ENCODE measurements at places on chromosomes 2 and 18. TPM values are rescaled to one million over a fixed set of nuclear protein-coding genes. Genes with fewer than 3 reads are reported as not detected.

DNA sequence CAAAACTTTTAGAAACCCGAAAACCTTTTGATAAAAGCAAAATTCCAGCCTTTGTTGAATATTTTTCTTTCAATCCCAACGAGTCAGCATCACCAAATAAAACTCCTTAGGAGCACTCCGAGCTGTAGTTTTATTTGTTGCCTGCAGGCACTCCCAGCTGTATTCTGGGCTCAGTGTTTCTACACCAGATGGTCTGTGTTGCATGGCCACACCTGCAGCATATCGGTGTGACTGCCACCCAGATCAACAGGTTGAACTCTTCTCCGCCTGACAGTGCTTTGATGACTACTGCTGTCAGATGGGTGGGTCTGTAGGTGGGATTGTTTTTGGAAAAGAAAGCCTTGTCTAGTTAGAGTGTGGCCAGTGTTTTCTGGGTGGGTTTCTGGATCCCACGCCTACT is 32.7 kb downstream of the APCDD1 start:
- no peak overlapping the region for H3K4me3 ChIP-seq
- peaks cover 23% of the 10 kb centered on the region for H3K4me1 ChIP-seq
- H3K27ac ChIP-seq = no peak overlapping the region
- peaks cover 6% of the 10 kb centered on the region for H3K36me3 ChIP-seq

DNA sequence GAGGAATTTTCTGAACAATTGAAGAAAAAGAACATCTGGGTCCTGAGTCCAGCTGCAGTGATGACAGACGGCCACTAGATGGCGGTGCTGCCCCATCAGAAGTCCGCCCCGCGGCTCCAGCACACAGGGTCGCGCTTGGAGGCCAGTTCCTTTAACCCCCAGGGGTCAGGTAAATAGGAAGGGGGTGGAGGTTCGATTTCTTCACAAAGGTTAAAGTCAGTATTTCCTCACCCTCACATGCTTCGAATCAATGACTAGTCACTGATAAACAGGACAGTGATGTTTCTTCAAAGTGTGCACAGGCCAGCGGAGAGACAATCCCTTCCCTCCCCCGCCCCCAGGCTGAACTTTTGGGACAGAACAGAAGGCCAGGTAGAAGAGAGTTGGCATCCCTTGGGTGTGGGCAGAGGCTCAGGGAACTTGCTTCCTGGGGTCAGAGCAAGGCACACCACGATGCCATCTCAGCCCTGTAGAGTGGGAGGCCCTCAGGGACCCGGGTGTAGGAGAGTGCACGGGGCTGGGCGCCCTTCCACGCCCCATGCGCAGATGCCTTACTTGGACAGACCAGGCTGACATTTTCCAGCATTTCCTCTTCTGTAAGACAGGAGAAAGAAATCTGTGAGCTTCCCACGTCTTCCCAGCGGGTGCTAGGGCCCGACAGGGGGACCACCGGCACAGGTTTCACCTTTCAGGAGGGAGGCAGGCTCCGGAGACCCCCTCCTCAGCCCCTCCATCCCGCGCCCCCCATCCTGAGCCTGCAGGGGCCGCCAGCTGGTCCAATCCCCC is 722 bp downstream of the APOB start:
- peak overlapping the region; percentile 63 for H3K27ac ChIP-seq
- DNase-seq = no peak
- no peaks in the 10 kb centered on the region for H3K36me3 ChIP-seq
- peak overlapping the region; percentile 16 for H3K4me3 ChIP-seq
- peaks cover 45% of the 10 kb centered on the region for H3K4me1 ChIP-seq
- H3K27me3 ChIP-seq = no peaks in the 10 kb centered on the region

- no peak overlapping the region for H3K4me3 ChIP-seq
- no peaks in the 10 kb centered on the region for H3K36me3 ChIP-seq
- no peak overlapping the region for H3K27ac ChIP-seq
- no peaks in the 10 kb centered on the region for H3K27me3 ChIP-seq
- H3K4me1 ChIP-seq = no peaks in the 10 kb centered on the region
- DNase-seq = no peak
Measured at GRCh38 chr2:13662055-13662454, 945.3 kb downstream of the TRIB2 start.

DNA sequence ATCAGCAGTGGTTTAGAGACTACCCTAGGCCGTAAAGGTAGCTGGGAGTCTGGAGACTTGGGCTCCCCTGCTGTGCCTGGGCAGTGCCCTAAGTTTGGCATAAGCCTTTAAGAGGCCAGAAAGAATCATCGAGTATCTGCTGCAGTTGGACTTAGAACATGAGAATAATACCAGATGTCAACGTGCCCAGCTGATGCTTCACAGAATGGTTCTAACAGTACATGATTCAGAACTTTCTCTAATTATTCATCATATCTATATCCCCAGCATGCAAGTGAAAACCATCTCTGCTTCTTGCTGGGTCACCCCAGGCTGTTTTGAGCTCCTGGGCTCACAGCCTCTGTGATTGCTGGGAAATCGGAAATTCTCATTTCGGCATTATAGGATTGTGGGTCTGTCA is 118.1 kb downstream of the NCK2 start:
- peaks cover 61% of the 10 kb centered on the region for H3K4me1 ChIP-seq
- no peak overlapping the region for H3K4me3 ChIP-seq
- H3K27me3 ChIP-seq = no peaks in the 10 kb centered on the region

- H3K4me1 ChIP-seq = peaks cover 46% of the 10 kb centered on the region
- H3K36me3 ChIP-seq = no peaks in the 10 kb centered on the region
- peak overlapping the region; percentile 97 for H3K27ac ChIP-seq
- no peak for DNase-seq
- H3K27me3 ChIP-seq = no peaks in the 10 kb centered on the region
Measured at GRCh38 chr18:3596324-3596636, 146.3 kb downstream of the TGIF1 start.

- H3K36me3 ChIP-seq = no peaks in the 10 kb centered on the region
- no peak for DNase-seq
- no peaks in the 10 kb centered on the region for H3K4me1 ChIP-seq
- no peak overlapping the region for H3K27ac ChIP-seq
Measured at GRCh38 chr2:8263901-8264300, 418.0 kb upstream of the ID2 start.

DNA sequence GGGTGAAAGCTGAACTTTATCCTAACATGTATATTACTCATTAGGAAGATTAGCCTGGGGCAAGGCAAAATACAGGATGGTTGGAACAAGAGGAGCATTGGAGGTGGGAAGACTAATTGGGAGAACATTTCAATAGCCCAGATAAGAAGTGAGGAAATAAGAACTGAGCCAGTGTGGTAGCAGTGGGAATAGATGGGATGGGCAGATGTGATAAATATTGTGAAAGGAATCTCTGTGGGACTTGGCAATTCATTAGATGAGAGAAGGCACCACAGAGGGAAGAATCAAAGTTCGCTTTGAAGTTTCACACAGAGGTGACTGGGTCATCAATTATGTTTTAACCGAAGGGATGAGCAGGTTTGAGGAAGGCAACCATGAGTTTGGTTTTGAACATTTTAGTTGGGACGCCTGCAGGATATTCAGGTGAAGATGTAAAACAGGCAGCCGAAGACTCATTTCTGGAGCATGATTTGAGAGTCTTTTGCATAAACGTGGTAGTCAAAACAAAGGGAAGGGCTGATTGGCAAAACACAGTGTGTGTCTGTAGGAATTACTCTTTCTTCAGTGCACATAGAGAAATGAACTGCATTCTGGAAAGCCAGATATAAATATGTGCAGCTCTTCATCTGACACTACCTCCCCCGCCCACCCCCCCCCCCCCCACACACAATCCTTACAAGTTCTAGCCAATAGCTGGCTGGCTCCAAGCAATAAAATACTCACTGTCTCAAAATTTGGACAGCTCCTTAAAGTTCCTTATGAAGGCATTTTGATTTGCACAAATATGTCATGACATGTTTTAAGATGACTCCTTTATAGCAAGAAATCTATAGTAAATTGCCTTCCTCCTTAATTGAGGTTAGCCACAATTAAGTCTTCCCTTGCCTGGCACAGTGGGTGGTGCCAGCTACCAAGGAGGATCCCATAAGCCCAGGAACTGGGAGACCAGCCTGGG is 1.9 kb upstream of the SLC1A4 start:
- no peaks in the 10 kb centered on the region for H3K27me3 ChIP-seq
- peak overlapping the region; percentile 94 for H3K27ac ChIP-seq
- DNase-seq = no peak
- no peaks in the 10 kb centered on the region for H3K36me3 ChIP-seq
- H3K4me3 ChIP-seq = peak overlapping the region; percentile 92

- peaks cover 6% of the 10 kb centered on the region for H3K4me1 ChIP-seq
- H3K4me3 ChIP-seq = no peak overlapping the region
Measured at GRCh38 chr2:168254158-168254935, 7.0 kb upstream of the STK39 start.

GRCh38 chr2:168700615-168701245 is 101.7 kb upstream of the NOSTRIN start:
- peak overlapping the region; percentile 54 for H3K27ac ChIP-seq
- no peak for DNase-seq
- no peaks in the 10 kb centered on the region for H3K4me1 ChIP-seq
- no peaks in the 10 kb centered on the region for H3K27me3 ChIP-seq

DNA sequence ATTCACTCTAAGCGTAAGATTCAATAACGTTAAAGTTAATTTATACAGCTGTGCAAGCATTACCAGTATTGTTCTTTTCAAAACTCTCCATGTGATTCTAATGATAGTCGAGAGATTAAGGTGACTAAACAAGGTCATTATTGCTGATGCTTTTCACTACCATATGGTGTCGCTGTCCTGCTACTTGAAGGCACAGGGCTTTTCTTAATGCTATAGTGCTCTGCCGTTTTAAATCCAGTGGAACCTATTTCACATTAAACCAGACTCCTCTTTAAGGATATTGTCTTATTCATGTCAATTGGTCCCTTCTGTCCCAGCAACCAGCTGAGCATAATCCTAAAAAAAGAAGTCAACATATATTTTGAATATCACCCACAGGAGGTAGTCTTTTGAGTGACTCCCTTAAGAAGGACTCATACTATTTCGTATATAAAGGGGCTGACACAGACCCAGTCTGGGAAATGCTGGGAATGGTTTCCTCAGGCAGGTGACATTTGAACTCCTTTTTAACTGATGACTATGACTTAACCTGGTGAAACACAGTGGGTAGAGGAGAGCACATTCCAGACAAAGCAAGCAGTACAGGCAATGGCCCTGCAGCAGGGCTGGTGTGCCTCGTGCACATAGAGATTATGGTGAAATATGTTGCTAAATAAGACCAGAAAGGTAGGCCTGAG is 53.9 kb upstream of the CYTIP start:
- no peaks in the 10 kb centered on the region for H3K27me3 ChIP-seq
- H3K27ac ChIP-seq = no peak overlapping the region
- H3K36me3 ChIP-seq = no peaks in the 10 kb centered on the region
- H3K4me3 ChIP-seq = no peak overlapping the region
- DNase-seq = no peak
- no peaks in the 10 kb centered on the region for H3K4me1 ChIP-seq

GRCh38 chr2:170812710-170813600 is 3.7 kb upstream of the GAD1 start:
- no peak for DNase-seq
- no peaks in the 10 kb centered on the region for H3K36me3 ChIP-seq
- H3K4me1 ChIP-seq = peaks cover 46% of the 10 kb centered on the region
- no peak overlapping the region for H3K27ac ChIP-seq
- peaks cover 45% of the 10 kb centered on the region for H3K27me3 ChIP-seq

- H3K27me3 ChIP-seq = no peaks in the 10 kb centered on the region
- no peak overlapping the region for H3K4me3 ChIP-seq
- peaks cover 38% of the 10 kb centered on the region for H3K4me1 ChIP-seq
- no peaks in the 10 kb centered on the region for H3K36me3 ChIP-seq
- H3K27ac ChIP-seq = no peak overlapping the region
- no peak for DNase-seq
Measured at GRCh38 chr2:239000089-239000488, 152.2 kb downstream of the TWIST2 start.

- no peak overlapping the region for H3K4me3 ChIP-seq
- no peaks in the 10 kb centered on the region for H3K27me3 ChIP-seq
Measured at GRCh38 chr2:258933-259332, 4.9 kb downstream of the SH3YL1 start.

DNA sequence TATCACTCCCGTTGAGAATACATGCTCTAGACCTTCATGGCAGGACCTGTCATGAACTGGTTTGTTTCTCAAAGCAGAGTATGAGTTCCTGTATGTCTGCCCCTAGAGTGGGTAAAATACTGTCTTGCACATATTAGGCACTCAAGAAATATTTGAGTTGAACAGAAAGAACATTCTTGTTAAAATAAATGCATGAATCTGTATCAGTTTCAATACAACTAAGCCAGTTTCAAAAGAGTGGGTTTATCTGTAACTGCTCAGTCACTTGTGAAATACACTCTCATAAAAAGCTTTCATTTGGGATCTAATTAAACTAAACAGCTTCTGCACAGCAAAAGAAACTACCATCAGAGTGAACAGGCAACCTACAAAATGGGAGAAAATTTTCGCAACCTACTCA is 69.2 kb downstream of the RFTN2 start:
- DNase-seq = no peak
- no peaks in the 10 kb centered on the region for H3K36me3 ChIP-seq
- H3K27me3 ChIP-seq = no peaks in the 10 kb centered on the region
- H3K4me3 ChIP-seq = no peak overlapping the region

DNA sequence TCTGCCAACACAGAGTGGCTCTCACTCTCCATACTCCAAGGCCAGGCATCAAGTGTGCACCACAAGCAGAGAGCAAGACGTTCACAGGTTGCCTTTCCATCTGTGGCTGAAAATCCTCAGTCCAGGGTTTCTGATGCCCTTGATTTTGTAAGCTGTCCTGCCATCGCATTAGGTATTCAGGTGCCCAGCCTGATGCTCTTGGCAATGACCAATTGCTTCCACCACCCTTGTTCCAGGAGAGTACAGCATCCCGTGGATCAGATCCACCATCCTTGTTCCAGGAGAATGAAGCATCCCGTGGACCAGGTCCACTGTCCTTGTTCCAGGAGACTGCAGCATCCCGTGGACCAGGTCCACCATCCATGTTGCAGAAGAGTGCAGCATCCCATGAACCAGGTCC is 133.4 kb upstream of the GPC1 start:
- H3K27me3 ChIP-seq = no peaks in the 10 kb centered on the region
- no peak overlapping the region for H3K27ac ChIP-seq
- no peaks in the 10 kb centered on the region for H3K36me3 ChIP-seq
- no peak overlapping the region for H3K4me3 ChIP-seq
- no peaks in the 10 kb centered on the region for H3K4me1 ChIP-seq

DNA sequence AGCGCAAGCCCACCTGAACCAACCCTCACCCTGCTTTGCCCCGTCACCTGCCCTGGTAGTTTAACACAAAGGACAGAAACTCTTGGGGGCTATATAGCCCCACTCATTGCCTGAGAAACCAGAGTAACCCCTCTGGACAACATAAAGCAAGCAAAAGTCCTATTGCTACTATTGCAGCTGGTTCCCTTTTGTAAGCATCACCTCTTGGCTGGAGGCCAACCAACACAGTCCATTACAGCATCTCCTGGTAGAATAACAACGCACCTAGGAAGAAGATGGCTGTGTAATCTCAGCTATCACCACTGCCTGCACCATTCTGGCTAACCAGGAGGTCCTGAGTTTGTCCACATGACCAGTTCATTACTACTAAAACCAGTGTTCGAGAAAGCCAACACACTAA is 36.4 kb downstream of the FLACC1 start:
- H3K27me3 ChIP-seq = no peaks in the 10 kb centered on the region
- H3K4me3 ChIP-seq = no peak overlapping the region
- DNase-seq = no peak
- peaks cover 12% of the 10 kb centered on the region for H3K36me3 ChIP-seq

The MAP3K19 gene
- not detected for total RNA-seq

The UGT1A5 gene
- total RNA-seq = not detected

The IL37 gene
- not detected for total RNA-seq

The CXCR2 gene
- total RNA-seq = 0.11 TPM

The DNAH7 gene
- 0.50 TPM for total RNA-seq

The ADCYAP1 gene
- total RNA-seq = 1.2 TPM

The DSG1 gene
- not detected for total RNA-seq

The HJURP gene
- total RNA-seq = under 0.01 TPM

The SNORC gene
- total RNA-seq = 0.75 TPM

The PGAP1 gene
- total RNA-seq = 7.5 TPM

The DNAJC5G gene
- total RNA-seq = 0.42 TPM
